ENCODE measurements at places on chromosomes 12 and 14. TPM values are rescaled to one million over a fixed set of nuclear protein-coding genes. Genes with fewer than 3 reads are reported as not detected.

GRCh38 chr12:25264862-25265261 lies 14.1 kb upstream of the KRAS start:
- DNase-seq, result no peak

DNA sequence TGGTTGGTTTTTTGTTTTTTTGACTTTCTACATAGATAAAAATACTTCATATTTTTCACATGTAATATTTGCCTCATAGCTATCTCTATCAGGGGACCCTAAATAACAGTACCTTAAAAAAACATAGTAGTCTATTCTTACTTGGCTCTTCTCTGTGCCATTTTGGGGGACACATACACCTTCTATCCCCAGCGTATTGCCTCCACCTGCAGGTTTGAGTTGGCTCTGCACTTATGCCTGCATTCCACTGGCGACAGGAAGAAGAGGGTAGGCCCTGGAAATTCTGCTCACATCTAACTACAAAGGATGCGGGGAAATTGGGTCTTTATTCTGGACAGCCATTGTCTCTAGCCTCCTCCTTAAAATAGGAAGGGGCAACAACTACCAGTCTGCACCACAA lies 13.8 kb upstream of the IFI27L2 start:
- DNase-seq, result no peak

Gene GALNT8
- 5.8 TPM for total RNA-seq

DNA sequence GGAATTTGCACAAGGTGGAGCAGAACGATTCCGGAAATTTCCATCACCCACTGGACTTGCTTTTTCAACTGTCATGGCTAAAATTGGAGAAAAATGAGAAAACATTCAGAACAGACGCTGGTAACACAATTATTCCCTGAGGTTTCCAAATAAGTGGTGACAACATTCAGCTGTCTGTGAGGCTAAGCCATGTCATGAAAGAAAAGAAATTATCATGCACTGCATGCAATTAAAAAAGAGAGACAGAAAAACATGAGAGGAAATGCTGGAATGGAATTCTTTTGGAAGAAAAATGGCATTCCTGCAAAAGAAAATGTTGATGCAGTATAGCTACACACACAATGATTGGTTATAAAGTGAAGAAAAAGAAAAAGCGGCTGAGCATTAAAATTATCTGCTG lies 87.3 kb downstream of the C2CD5 start:
- DNase-seq, result no peak

DNA sequence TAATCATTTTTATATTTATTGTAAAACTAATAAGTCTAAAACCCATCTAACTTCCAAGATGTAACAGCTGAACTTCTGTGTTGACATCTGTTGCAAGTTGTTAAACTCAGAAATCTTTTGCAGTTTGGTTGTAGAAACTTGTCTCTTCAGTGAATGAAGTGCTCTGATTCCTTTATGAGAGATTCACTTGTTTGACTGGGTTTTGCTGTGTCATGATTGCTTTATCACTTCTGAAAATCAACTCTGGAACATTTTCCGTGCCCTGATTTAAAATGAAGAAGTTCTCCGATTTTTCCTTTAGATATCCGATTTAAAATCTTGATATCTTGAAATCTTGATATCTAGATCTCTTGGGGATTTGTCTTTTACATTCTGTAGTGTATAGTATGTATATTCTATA lies 65.1 kb downstream of the DIP2B start:
- no peak for DNase-seq

GRCh38 chr12:128583453-128583852 lies 240.3 kb downstream of the SLC15A4 start:
- DNase-seq, result no peak

- DNase-seq, result no peak
Observed at GRCh38 chr14:49971156-49972130, 78.6 kb downstream of the ARF6 start.

Gene SOAT2
- not detected for total RNA-seq

GRCh38 chr12:2126676-2127406 lies 74.1 kb downstream of the CACNA1C start:
- no peak for DNase-seq

DNA sequence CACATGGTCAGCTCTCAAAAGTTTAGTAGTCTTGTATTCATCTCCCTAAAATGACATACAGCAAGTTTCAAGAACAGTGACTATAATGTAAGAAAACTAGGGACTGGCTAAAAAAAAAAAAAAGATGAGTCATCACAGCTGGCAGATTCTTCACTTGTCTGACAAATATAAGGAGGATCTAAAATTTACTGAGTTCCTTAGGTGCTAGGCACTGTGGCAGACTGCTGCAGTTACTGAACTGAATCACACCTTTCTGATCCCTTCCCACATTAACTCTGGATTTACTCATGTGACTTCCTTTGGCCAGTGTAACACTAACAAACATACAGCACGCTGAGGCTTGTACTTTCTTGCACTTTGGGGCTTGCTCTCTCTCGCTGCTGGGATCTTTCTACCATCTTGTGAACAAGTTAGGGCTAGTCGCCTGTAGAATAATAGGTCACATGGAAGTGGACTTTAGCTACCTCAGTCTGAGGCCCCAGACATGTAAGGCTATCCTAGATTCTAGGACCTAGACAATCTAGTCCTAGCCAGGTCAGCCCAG lies 32.1 kb downstream of the BAZ1A start:
- no peak for DNase-seq

Gene SLCO1C1
- total RNA-seq, result not detected

Gene MGAT4C
- 2.5 TPM for total RNA-seq

Measured in uterus (tissue), 4 donors.